ENCODE measurements at places on chromosomes 7 and 10. TPM values are rescaled to one million over a fixed set of nuclear protein-coding genes. Genes with fewer than 3 reads are reported as not detected.

- no peaks in the 10 kb centered on the region for H3K36me3 ChIP-seq
- no peaks in the 10 kb centered on the region for H3K4me1 ChIP-seq
- H3K4me3 ChIP-seq, result no peak overlapping the region
- H3K27me3 ChIP-seq, result no peaks in the 10 kb centered on the region
- DNase-seq, result no peak
These were observed 177.0 kb downstream of the AUTS2 start for GRCh38 chr7:69775231-69775771.

DNA sequence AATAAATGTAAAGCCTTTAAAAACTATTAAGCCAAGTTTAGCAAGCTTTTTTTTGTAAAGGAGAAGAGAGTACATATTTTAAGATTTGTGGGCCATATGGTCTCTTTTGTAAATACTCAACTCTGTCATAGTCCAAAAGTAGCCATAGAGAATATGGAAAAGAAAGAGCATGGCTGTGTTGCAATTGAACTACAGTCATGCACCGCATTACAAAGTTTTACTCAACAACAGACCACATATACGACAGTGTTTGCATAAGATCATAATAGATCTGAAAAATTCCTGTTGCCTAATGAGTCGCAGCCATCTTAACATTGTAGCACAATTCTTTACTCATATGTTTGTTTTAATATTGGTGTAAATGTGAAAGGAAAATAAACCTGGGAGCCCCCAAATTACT is 440.8 kb downstream of the HTR7 start:
- no peaks in the 10 kb centered on the region for H3K27me3 ChIP-seq
- no peaks in the 10 kb centered on the region for H3K4me1 ChIP-seq
- DNase-seq, result no peak

GRCh38 chr7:54725255-54725654 is 33.8 kb downstream of the SEC61G start:
- no peak for DNase-seq
- H3K27ac ChIP-seq, result no peak overlapping the region
- no peaks in the 10 kb centered on the region for H3K4me1 ChIP-seq
- no peak overlapping the region for H3K4me3 ChIP-seq
- no peaks in the 10 kb centered on the region for H3K27me3 ChIP-seq

GRCh38 chr10:1147810-1148209 is 91.6 kb downstream of the WDR37 start:
- H3K4me1 ChIP-seq, result peaks cover 5% of the 10 kb centered on the region
- H3K27me3 ChIP-seq, result peaks cover 11% of the 10 kb centered on the region
- H3K36me3 ChIP-seq, result peaks cover 2% of the 10 kb centered on the region
- no peak overlapping the region for H3K27ac ChIP-seq

GRCh38 chr7:71843676-71844075 is 568.5 kb downstream of the CALN1 start:
- no peaks in the 10 kb centered on the region for H3K4me1 ChIP-seq
- no peak overlapping the region for H3K4me3 ChIP-seq
- no peaks in the 10 kb centered on the region for H3K36me3 ChIP-seq
- no peaks in the 10 kb centered on the region for H3K27me3 ChIP-seq

- H3K4me1 ChIP-seq, result peaks cover 1% of the 10 kb centered on the region
- no peaks in the 10 kb centered on the region for H3K36me3 ChIP-seq
- no peak overlapping the region for H3K4me3 ChIP-seq
- DNase-seq, result no peak
- H3K27me3 ChIP-seq, result peaks cover 30% of the 10 kb centered on the region
- no peak overlapping the region for H3K27ac ChIP-seq
These were observed 33.5 kb upstream of the CPN1 start for GRCh38 chr10:100114976-100115770.

DNA sequence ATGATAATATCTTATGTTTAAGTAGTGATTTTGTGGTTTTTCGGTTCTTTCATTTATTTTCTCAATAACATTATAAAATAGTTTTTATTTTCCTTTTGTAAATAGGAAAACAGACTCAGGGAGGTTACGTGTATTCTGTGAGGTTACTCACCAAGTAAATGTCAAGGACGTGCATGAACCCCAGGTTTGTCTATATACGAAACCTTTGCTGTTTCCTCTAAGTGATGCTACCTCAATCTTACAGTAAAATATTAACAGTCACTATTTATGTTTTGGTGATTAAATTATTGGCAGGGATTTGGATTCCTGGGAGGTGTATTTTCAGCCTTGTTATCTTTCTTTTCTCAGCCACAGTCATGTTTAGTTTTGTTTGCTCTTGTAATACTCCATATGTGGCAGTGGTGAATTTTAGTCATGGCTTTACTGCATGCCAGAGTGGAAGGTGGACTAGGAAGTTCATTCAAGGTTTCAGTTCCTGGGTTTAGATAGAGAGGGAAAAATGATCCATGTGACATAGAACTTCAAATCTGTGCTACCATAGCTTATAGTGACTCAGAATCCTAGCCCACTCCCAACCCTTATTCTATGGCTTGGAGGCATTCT is 139.9 kb downstream of the ARL4A start:
- H3K36me3 ChIP-seq, result no peaks in the 10 kb centered on the region
- no peaks in the 10 kb centered on the region for H3K27me3 ChIP-seq
- no peak overlapping the region for H3K4me3 ChIP-seq
- DNase-seq, result no peak
- H3K27ac ChIP-seq, result no peak overlapping the region
- H3K4me1 ChIP-seq, result no peaks in the 10 kb centered on the region

- H3K27ac ChIP-seq, result no peak overlapping the region
- no peaks in the 10 kb centered on the region for H3K4me1 ChIP-seq
- no peak overlapping the region for H3K4me3 ChIP-seq
- peaks cover 15% of the 10 kb centered on the region for H3K27me3 ChIP-seq
These were observed 21.2 kb downstream of the EVX1 start for GRCh38 chr7:27263781-27264180.

GRCh38 chr10:63027531-63027930 is 105.6 kb upstream of the NRBF2 start:
- DNase-seq, result no peak
- no peak overlapping the region for H3K27ac ChIP-seq
- peaks cover 1% of the 10 kb centered on the region for H3K4me1 ChIP-seq
- H3K4me3 ChIP-seq, result no peak overlapping the region
- H3K36me3 ChIP-seq, result no peaks in the 10 kb centered on the region

GRCh38 chr10:109987452-109988211 is 20.2 kb upstream of the ADD3 start:
- H3K27ac ChIP-seq, result no peak overlapping the region
- peaks cover 11% of the 10 kb centered on the region for H3K36me3 ChIP-seq
- no peak overlapping the region for H3K4me3 ChIP-seq
- no peak for DNase-seq
- H3K27me3 ChIP-seq, result peaks cover 12% of the 10 kb centered on the region

GRCh38 chr10:14403881-14404623 is 73.3 kb upstream of the FRMD4A start:
- no peak overlapping the region for H3K27ac ChIP-seq
- peaks cover under 1% of the 10 kb centered on the region for H3K4me1 ChIP-seq
- no peaks in the 10 kb centered on the region for H3K36me3 ChIP-seq
- no peak overlapping the region for H3K4me3 ChIP-seq

GRCh38 chr10:121804460-121804859 is 123.4 kb downstream of the ATE1 start:
- H3K36me3 ChIP-seq, result peaks cover 3% of the 10 kb centered on the region
- no peak for DNase-seq
- H3K4me3 ChIP-seq, result no peak overlapping the region
- no peaks in the 10 kb centered on the region for H3K4me1 ChIP-seq
- no peaks in the 10 kb centered on the region for H3K27me3 ChIP-seq

DNA sequence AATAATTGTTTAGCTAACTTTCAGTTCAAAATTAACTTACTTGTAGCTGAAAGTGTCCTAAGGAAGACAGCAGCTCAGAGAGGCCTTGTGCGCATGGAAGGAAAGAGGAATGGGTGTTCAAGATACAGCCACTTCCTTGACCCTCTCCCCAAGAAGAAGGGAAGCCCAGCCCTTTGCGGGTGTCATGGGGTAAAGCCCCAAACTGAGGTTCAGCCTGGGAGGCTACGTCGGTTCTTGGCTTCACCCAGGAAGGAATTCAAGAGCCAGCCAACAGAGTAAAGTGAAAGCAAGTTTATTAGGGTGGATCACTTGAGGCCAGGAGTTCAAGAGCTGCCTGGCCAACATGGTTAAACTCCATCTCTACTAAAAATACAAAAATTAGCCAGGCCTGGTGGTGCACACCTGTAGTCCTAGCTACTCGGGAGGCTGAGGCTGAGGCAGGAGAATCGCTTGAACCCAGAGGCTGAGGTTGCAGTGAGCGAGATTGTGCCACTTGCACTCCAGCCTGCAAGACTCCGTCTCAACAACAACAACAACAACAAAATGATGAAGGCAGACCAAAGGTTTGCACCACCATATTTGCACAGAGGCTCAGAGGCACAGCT is 15.9 kb downstream of the GPRIN2 start:
- H3K27me3 ChIP-seq, result peaks cover 37% of the 10 kb centered on the region
- no peak overlapping the region for H3K27ac ChIP-seq
- no peak for DNase-seq
- H3K4me1 ChIP-seq, result peaks cover 2% of the 10 kb centered on the region
- no peak overlapping the region for H3K4me3 ChIP-seq

DNA sequence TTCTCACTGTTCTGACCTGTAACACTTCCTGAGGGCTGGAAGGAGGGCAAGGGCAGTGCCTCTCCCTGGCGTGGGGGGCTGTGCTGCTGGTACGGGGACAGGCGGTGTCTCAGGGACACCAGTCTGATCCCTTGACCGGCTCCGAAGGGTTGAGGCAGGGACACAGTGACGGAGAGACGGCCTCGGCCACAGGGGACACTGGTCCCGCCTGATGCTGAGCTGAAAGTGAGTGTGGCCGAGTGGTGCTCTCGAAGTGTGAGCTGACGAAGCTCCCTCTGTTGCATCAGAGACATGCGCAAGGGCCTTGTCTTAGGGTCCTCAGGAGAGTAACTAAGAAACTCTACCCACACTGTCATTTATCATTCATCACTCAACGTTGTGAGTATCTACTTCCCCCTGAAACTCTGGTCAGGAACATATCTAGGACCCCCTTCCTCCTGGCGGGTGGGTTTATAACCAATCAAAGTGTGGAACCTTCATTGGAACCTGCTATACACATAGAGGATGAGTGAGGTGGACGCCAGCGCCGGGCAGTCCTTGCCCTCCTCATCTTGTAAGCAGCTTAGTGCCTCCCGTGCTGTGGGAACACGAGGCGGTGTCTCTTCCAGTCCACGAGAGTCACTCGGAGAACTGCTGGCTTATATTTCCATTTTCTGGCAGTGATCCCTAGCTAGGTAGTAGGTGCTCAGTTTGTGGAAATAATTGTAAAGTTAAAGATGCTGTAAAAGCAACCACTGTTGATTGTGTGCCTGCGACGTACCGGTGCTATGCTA is 283.1 kb downstream of the DNAJB6 start:
- no peaks in the 10 kb centered on the region for H3K4me1 ChIP-seq
- H3K27ac ChIP-seq, result no peak overlapping the region
- no peaks in the 10 kb centered on the region for H3K36me3 ChIP-seq
- no peak for DNase-seq

GRCh38 chr10:110437761-110438341 is 59.9 kb upstream of the DUSP5 start:
- no peaks in the 10 kb centered on the region for H3K27me3 ChIP-seq
- no peak overlapping the region for H3K4me3 ChIP-seq
- H3K27ac ChIP-seq, result no peak overlapping the region
- no peaks in the 10 kb centered on the region for H3K36me3 ChIP-seq

DNA sequence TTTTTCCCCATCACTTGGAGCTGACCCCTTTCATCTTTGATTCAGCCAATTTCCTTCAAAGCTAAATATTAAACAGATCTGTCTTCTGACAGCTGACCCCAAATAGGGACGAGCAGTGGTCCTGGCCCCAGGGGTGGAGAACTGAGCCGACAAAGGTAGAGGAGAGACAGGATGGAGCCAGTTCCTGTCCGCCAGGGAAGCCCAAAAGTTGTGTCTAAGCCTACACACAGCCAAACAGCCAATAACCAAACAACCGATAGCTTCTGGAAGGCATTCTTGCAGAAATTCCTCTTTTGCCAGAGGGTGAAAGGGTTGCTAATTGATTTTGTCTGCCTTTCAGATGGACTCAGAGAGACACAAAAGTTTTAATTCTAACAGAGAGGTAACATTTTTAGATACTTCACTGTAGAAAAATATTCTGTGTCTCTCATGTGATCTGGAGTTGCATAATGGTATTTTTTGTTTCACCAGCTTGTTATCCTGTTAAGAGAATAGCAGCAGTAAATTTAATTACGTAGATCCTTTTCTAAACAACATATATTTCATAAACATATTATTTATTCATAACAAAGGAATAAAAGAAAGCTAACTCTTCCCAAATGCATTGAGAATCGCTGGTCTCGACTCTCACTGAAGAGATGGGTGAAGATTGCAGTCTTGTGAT is 161.7 kb upstream of the LYZL1 start:
- H3K36me3 ChIP-seq, result no peaks in the 10 kb centered on the region
- H3K27me3 ChIP-seq, result peaks cover 8% of the 10 kb centered on the region
- H3K27ac ChIP-seq, result no peak overlapping the region
- H3K4me3 ChIP-seq, result no peak overlapping the region
- no peaks in the 10 kb centered on the region for H3K4me1 ChIP-seq

- H3K27ac ChIP-seq, result no peak overlapping the region
- no peak for DNase-seq
These were observed 74.8 kb downstream of the CDK1 start for GRCh38 chr10:60853107-60853506.

DNA sequence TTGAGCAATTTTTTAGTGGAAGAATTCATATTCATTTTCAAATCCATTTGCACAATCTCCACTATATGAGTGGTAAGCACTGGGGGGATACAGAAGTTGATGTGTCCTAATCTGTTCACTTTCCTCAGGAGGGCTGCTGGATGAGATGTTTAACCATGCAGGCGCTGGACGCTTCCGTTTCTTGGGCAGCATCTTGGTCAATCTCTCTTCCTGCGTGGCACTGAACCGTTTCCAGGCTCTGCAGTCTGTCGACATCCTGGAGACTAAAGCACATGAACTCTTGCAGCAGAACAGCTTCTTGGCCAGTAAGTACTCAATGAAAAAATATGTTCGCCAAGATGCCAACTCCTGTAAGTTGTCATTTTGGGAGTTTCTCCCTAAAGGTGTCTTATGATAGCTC is 179.3 kb downstream of the ABCA13 start:
- DNase-seq, result no peak
- H3K27me3 ChIP-seq, result no peaks in the 10 kb centered on the region
- no peaks in the 10 kb centered on the region for H3K36me3 ChIP-seq
- H3K27ac ChIP-seq, result no peak overlapping the region
- no peaks in the 10 kb centered on the region for H3K4me1 ChIP-seq

SLC18A2 gene
- total RNA-seq, result not detected

C1QL3 gene
- total RNA-seq, result 0.09 TPM

CCDC7 gene
- total RNA-seq, result 19.3 TPM

NKX1-2 gene
- not detected for total RNA-seq

ARPC1A gene
- total RNA-seq, result 56.3 TPM

INPP5F gene
- 32.0 TPM for total RNA-seq

AVL9 gene
- total RNA-seq, result 42.2 TPM

Measured in activated CD8-positive, alpha-beta memory T cell treated with anti-CD3 and anti-CD28 coated beads, Interleukin-2, amount 10 ng/mL, durations not matched to agents 7 days and 5 days (primary cell).